Activated CD8-positive, alpha-beta memory T cell treated with anti-CD3 and anti-CD28 coated beads, Interleukin-2, amount 10 ng/mL, durations not matched to agents 7 days and 5 days (primary cell): ENCODE measurements at places on chromosomes 7 and 10. TPM values are rescaled to one million over a fixed set of nuclear protein-coding genes. Genes with fewer than 3 reads are reported as not detected.
A peak's percentile ranks its signal among the peaks of the same experiment; 100 is the strongest.

The ACTR3C gene
- total RNA-seq, result 4.0 TPM

The C10orf105 gene
- 0.26 TPM for total RNA-seq

The HPSE2 gene
- total RNA-seq, result not detected

DNA sequence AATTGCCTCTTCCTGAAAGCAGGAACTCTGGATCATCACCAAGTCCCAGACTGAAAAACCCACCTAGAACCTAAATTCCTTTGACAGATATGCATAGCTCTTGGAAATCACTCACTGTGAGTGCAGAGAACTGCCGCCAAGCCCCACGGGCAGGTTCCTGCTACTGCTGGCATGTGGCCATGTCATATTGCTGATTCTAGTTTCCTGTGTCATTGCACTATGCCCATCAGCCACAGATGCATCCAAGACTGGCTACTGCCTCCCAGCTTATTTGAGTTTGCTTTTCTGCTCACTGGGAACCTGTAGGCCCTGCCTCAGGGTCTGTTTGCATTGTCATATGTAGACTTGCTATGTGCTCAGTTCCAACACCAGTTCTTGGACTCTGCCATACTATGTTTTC is 786.0 kb downstream of the GRID1 start:
- H3K27ac ChIP-seq, result no peak overlapping the region
- no peaks in the 10 kb centered on the region for H3K36me3 ChIP-seq
- no peak for DNase-seq
- no peak overlapping the region for H3K4me3 ChIP-seq

DNA sequence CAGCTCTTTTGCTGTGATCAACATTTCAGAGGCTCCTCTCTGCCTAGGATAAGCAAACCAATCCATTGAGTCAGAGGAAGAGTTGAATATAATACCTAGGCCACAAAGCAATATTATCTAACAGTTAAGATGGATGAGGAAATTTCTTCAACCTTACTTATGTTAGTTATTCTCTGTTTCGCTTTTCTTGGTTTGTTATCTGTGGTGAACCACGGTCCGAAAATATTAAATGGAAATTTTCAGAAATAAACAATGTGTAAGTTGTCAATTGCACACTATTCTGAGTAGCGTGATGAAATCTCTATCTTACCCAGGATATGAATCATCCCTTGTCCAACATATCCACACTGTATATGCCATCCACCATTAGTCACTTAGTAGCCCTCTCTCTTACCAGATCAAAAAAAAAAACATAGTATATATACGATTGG is 1.5 kb upstream of the HTR7 start:
- peaks cover 8% of the 10 kb centered on the region for H3K4me1 ChIP-seq
- DNase-seq, result no peak

DNA sequence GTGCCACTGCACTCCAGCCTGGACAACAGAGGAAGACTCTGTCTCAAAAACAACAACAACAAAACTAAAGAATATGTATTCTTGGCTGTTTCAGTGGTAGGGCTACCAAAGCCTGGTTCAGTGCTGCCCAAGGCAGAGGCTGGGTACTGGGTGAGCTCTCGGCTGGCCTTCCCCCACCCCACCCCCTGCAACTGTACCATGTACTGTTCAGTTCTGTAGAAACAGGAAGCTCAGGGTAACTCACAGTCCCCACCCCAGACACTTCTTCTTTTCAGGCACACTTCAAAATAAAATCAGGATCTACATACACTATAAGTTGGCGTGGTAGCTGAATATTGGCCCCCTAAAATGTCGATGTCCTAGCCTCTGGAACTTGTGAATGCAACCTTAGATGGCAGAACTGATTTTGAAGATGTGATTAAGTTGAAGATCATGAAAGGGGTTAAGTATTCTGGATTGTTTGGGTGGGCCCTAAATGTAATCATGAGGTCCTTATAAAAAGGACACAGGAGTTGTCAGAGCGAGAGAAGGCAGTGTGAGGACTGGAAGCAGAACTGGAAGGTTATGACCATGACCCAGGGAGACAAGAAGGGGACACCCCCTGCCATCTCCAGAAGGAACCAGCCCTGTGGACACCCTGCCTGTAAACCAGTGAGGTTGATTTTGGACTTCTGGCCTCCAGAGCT is 31.2 kb downstream of the TBXAS1 start:
- H3K27ac ChIP-seq, result no peak overlapping the region
- peaks cover 29% of the 10 kb centered on the region for H3K27me3 ChIP-seq
- DNase-seq, result peak; percentile 25
- no peaks in the 10 kb centered on the region for H3K36me3 ChIP-seq
- H3K4me1 ChIP-seq, result peaks cover 10% of the 10 kb centered on the region
- H3K4me3 ChIP-seq, result no peak overlapping the region

GRCh38 chr10:79242620-79243152 is 104.6 kb upstream of the PPIF start:
- H3K27ac ChIP-seq, result peak overlapping the region; percentile 49
- peaks cover 57% of the 10 kb centered on the region for H3K4me1 ChIP-seq
- peak overlapping the region; percentile 76 for H3K4me3 ChIP-seq
- peaks cover 16% of the 10 kb centered on the region for H3K36me3 ChIP-seq
- DNase-seq, result peak; percentile 82
- no peaks in the 10 kb centered on the region for H3K27me3 ChIP-seq

DNA sequence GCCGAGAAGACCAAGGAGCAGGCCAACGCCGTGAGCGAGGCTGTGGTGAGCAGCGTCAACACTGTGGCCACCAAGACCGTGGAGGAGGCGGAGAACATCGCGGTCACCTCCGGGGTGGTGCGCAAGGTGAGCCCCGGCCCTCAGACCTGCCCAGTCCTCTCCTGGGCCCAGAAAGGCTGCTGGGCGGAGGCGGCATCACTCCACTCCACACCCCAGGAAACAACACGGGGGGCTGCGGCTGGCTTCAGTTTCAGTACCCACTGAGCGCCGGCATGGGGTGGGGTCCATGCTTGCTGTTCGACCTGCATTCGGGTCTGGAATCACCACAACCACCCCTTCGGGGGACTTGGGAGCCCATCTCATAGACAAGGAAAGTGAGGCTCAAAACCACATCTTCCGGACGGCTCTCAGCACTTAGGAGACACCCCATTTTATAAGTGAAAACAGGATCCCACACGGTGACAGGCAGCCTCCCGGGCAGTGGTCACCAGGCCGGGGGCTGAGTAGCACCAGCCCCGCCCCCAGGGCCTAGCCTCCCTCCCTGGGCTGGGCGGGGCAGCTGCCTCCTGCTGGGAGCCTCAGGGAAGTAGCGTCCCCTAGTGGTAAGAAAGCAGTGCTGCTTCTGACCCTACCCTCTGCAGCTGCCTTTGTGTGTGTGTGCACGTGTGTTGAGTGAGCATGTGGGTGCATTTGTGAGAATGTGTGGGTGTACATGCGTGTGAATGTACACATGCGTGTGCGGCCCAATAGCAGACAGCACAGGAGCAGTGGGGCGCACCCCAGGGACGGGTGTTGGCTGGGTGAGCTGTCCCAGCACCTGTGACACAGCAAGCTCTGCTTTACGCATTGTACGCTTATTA is 1.8 kb downstream of the SNCG start:
- H3K4me1 ChIP-seq, result peaks cover 7% of the 10 kb centered on the region
- no peaks in the 10 kb centered on the region for H3K36me3 ChIP-seq
- no peak overlapping the region for H3K27ac ChIP-seq

- H3K4me3 ChIP-seq, result no peak overlapping the region
- no peak overlapping the region for H3K27ac ChIP-seq
- H3K36me3 ChIP-seq, result no peaks in the 10 kb centered on the region
- no peaks in the 10 kb centered on the region for H3K4me1 ChIP-seq
These were observed 391.8 kb upstream of the ETV1 start for GRCh38 chr7:14381306-14381705.

DNA sequence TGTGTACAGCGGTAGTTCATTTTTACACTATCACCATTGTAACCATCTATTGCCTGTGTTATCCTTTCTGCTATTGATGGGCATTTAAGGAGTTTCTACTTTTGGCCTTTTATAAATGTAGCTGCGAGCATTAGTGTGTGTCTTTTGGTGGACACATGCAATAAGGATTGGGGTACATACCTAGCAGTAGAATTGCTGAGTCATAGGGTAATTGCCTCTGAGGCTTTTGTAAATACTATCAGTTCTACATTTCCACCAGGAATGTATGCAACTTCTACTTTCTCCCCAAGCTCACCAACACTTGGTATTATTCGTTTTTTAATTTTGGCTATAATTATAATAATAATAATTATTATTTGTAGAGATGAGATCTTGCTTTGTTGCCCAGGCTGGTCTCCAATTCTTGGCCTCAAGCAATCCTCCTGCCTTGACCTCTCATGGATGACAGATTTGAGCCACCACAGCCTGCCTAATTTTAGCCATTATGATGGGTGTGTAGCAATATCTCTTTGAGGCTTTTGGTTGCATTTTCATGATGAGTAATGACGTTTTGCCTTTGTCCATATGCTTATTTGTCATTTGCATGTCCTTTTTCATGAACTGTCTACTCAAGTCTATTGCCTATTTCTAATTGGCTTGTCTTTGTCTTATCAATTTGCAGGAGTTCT is 277.0 kb downstream of the ACTR3B start:
- no peak for DNase-seq
- H3K27ac ChIP-seq, result no peak overlapping the region
- H3K4me1 ChIP-seq, result no peaks in the 10 kb centered on the region
- no peak overlapping the region for H3K4me3 ChIP-seq

GRCh38 chr7:27115221-27116026 is 12.9 kb upstream of the HOXA2 start:
- no peaks in the 10 kb centered on the region for H3K36me3 ChIP-seq
- peaks cover 3% of the 10 kb centered on the region for H3K27me3 ChIP-seq
- H3K4me3 ChIP-seq, result no peak overlapping the region
- no peak for DNase-seq
- no peaks in the 10 kb centered on the region for H3K4me1 ChIP-seq

- no peaks in the 10 kb centered on the region for H3K27me3 ChIP-seq
- DNase-seq, result no peak
- H3K4me1 ChIP-seq, result peaks cover 3% of the 10 kb centered on the region
- H3K27ac ChIP-seq, result no peak overlapping the region
These were observed 52.2 kb downstream of the PDGFA start for GRCh38 chr7:467393-467828.

GRCh38 chr10:21534604-21535493 is 817 bp downstream of the MLLT10 start:
- peak overlapping the region; percentile 84 for H3K27ac ChIP-seq
- H3K4me3 ChIP-seq, result peak overlapping the region; percentile 85
- peaks cover 17% of the 10 kb centered on the region for H3K36me3 ChIP-seq
- peak; percentile 70 for DNase-seq

GRCh38 chr10:34996843-34997242 is 93.3 kb downstream of the CUL2 start:
- no peaks in the 10 kb centered on the region for H3K27me3 ChIP-seq
- no peak for DNase-seq
- H3K36me3 ChIP-seq, result no peaks in the 10 kb centered on the region

GRCh38 chr10:72079356-72079755 is 9.0 kb downstream of the SPOCK2 start:
- no peaks in the 10 kb centered on the region for H3K27me3 ChIP-seq
- H3K27ac ChIP-seq, result peak overlapping the region; percentile 16
- peak; percentile 65 for DNase-seq
- peaks cover 72% of the 10 kb centered on the region for H3K4me1 ChIP-seq

DNA sequence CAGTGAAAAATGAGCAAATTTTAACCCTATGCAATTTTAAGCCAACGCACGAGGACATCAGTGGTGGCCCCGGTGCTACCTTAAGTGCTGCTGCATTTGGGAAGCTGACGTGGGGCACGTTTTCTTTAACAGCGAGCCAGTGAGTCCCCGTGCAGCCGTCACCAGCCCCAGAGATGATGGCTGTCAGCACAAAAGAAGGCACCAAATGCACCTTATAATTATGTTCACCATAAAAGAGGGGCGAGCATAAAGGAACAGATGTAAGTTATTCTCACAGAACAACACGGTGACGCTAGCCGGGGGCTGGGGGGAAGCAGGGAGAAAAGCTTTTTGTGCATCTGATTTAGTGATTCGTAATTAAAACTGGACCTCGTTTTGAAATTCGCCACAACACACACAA is 260.1 kb downstream of the DNAJB6 start:
- H3K4me1 ChIP-seq, result no peaks in the 10 kb centered on the region
- H3K4me3 ChIP-seq, result no peak overlapping the region
- H3K36me3 ChIP-seq, result no peaks in the 10 kb centered on the region
- no peak overlapping the region for H3K27ac ChIP-seq
- no peaks in the 10 kb centered on the region for H3K27me3 ChIP-seq

- no peak for DNase-seq
- peaks cover 2% of the 10 kb centered on the region for H3K27me3 ChIP-seq
- no peaks in the 10 kb centered on the region for H3K36me3 ChIP-seq
These were observed 97.1 kb downstream of the WDR37 start for GRCh38 chr10:1153251-1153763.

- no peak for DNase-seq
- H3K27ac ChIP-seq, result no peak overlapping the region
- no peaks in the 10 kb centered on the region for H3K27me3 ChIP-seq
- H3K4me1 ChIP-seq, result peaks cover 4% of the 10 kb centered on the region
These were observed 21.8 kb upstream of the PTPRN2 start for GRCh38 chr7:158609313-158609974.

DNA sequence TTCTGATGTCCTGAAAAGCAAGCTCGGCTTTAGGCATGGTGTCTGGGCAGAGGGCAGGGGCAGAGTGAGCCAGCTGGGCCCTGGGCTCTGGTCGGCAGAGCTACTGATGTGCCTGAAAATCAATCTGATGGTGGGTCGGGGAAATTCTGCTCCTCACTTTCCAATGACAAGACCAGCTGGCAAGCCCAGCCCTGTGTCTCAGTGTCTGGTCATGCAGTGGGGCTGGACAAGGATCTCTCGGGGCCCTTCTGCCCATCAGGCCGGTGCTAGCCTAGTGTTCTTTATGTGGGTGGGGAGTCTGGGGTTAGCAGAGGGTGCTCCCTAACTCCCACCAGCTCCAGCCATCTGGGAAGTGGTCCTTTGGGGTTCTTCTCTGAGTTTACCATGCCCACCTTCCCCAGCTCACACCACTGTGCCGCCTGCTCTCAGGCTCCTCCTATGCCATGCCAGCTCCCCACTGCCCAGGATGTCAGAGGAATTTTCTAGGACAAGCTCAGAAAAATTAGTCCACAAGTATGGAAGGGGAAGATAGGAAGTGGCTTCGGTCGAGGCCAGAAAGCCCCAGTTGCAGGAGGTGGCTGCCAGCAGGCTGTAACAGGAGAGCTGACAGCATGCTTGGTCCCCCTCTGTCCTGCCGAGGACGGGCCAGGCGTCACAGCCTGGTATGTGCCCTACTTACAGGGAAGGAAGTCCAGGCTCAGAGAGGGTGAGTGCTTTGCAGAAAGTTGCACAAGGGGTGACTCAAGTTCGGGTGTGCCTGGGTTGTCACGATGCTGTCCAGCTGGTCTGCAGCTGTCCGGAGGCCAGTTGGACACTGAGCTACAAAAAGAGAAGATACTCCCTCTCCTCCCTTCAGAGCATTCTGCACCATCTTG is 135.2 kb downstream of the ADCY1 start:
- H3K4me1 ChIP-seq, result no peaks in the 10 kb centered on the region
- DNase-seq, result no peak
- no peak overlapping the region for H3K27ac ChIP-seq
- peaks cover 9% of the 10 kb centered on the region for H3K27me3 ChIP-seq

DNA sequence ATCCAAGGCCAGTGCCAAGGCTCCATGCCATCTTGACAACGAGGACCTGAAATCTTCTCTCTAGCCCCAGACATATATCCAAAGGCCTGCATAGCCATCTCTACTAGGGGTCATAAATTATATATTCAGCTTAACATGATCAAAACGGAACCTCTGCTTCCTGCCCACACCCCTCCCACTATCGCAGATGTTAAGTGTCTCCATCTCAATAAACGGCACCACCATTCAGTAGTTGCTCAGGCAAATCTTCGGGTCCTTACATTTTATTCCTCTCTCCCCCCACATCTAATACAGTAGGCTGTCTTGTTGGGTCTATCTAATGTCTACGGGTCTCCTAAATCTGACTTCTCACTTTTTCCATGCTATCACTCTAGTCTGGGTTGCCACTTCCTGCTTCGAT is 201.1 kb upstream of the PLXNA4 start:
- no peak for DNase-seq
- peaks cover 11% of the 10 kb centered on the region for H3K4me1 ChIP-seq
- H3K27me3 ChIP-seq, result peaks cover 2% of the 10 kb centered on the region
- no peak overlapping the region for H3K27ac ChIP-seq
